ENCODE measurements at places on chromosomes 11 and 22.

GRCh38 chr11:26557666-26558065, 14.4 kb downstream of the MUC15 start:
- DNase-seq: no peak

DNA sequence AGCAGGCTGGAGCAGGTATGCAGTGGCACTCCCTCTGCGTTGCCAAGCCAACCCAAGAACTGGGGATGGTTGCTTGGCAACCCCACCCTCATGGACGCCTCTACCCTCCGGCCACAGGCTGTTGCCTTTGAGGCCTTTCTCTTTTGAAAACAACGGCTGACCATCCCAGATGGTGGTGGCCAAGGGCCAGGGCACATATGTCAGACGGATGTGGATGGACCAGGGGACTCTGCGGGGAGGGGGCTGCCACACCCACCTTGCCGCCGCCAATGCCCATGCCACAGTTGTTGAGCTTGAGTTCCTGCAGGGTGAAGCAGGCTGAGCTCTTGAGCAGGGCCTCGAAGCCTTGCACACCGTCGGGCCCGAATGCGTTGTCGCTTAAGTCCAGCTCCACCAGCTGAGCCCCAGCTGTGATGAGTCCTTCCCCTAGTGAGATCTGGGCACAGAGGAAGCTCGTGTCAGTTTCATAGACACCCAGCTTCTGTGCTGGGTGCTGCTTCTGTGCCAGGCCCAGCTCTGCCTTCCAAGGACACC, 21.5 kb downstream of the RANGAP1 start:
- DNase-seq: peak; percentile 96

DNA sequence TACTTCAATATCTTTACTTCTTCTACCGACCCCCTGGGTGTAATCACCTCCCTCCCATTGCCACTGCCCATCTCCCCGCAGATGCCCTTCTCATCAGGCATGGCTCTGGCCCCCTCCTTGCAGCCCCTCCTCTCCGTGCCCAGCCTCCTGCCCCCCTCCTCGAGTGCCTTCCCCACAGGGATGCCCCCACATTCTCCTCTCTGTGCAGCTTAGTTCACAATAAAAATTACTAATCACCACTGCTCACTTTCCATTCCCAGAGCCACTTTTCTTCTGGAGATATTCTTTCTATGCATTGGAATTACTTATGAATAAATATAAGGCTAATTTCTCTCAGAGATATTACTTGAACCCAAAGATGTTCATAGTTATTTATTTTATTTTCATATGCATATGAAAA, 22.1 kb downstream of the IFITM10 start:
- DNase-seq: no peak

DNA sequence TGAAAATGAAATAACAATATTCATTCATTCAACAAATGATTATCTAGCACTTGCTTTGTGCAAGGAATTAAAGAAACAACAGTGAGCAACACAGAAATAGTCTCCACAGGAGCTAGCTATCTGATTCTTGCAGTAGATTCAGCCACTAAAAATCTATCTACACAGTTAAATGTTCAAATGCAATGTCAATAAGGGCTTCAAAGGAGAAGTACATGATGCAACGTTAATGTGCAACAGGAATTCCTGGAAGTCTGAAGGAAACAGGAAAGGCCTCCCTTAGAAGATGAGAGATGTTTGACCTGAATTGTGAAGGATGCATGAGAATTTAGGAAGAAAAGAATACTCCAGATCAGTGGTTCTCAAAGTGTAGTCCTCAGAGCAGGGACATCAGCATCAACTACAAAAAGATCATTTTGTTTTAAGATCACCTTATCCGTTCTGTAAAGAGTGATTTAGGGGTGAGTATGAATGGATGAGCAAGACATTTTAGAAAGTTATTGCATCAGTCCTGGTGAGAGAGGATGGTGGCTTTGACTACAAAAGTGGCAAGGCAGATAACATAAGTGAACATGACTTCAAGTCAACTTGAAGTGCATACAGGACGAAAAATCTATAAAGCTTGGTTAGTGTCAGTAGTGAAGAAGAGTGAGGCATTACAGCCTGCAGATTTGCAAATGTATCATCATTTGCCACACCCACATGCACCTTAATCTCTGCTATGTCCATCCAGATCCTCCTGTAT, 96.0 kb downstream of the ETS1 start:
- DNase-seq: no peak

GRCh38 chr11:35141571-35141971, 2.6 kb downstream of the CD44 start:
- peak; percentile 42 for DNase-seq

DNA sequence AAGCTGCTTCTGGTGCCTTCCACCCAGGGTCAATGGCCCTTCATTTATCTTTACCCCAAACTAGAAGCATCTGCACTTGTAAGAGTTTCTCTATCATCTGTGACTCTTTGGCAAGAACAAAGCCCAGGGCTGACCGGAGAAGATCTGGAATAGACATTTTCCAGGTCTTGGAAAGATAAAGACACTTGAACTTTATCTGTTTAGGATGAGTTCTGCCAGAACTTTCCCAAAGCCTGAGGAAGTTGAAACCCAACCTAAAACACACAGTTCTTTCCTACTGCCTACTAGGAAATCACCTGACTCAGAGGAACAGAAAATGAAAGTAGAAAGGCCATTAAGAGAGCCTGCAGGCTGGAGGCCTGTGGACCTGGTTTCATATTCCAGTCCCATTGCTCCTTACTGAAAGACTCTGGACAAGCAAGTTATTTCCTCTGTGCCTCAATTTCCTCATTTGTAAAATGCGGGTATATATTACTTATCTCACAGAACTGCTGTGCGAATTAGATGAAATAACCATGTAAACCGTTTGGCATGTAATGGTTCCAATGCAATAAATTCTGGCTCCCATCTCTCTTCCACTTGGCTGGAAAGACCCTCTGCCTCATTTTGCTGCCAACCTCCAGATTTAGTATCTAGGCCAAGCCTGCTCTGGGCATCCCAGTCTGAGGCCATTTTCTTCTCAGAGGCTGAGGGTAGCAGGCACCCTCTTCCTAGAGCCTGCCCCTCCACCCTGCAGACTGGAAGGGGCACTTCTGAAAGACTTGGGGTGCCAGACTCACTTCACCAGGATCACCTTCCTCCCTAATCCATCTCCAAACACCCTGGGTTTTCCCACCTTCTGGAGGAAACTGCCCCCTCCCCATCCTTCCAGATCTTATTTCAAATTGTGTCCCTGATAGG, 1.2 kb downstream of the UBE2L6 start:
- DNase-seq: peak; percentile 66

DNA sequence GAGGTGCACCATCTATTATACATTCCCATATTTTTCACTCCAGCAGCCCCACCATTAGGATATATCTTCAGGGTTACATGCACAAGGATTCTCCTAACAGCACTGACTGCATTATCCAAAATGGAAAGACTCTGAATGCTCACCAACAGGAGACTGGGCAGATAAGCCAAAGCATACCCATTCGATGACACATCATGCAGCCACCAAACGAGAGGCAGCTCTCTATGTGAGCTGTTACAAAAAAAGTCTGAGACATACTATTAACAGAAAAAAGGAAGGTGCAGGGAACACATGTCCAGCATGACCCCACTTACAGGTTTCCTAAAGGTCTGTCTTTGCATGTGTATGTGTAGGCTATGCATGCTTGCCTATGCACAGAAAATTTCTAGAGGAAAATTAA, 12.4 kb upstream of the SERPIND1 start:
- no peak for DNase-seq

DNA sequence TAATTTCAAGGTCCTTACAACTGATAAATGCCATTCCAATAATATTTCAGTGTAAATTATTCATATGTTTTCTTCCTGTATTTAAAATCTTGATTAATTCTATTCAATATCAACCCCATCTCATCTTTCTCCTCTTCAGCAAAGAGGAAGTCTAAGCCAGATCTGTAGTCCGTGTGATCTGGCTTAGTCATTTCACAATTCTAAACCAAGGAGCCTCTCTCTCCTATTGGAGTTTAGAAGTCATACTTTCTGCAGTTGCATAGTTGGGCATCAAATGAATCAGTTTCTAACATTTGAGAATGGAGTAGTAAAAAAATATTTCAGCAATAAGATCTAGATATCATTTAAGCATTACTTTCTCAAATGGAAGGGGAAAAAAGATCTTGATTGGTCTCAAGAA, 354.9 kb downstream of the JRKL start:
- no peak for DNase-seq

- DNase-seq: no peak
These were observed 78.2 kb downstream of the SMCO4 start for GRCh38 chr11:93464927-93465540.

DNA sequence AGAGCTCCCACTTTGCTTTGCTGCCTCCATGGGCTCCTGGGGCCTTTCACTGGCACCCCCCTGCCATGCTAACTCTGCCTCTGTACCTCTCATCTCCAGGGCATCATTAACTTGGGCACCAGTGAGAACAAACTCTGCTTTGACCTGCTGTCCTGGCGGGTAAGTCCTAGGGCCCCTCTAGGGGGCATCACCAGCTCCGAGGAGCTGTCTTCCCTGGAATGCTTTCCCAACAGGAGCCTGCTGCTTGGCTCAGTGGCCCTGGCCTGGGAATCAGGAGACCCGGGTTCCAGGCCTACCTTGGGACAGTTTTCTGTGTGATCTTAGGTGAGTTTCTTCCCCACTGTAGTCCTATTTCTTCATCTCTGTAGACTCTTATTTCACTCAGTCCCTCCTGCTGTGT, 5.1 kb downstream of the ACCS start:
- no peak for DNase-seq

DNA sequence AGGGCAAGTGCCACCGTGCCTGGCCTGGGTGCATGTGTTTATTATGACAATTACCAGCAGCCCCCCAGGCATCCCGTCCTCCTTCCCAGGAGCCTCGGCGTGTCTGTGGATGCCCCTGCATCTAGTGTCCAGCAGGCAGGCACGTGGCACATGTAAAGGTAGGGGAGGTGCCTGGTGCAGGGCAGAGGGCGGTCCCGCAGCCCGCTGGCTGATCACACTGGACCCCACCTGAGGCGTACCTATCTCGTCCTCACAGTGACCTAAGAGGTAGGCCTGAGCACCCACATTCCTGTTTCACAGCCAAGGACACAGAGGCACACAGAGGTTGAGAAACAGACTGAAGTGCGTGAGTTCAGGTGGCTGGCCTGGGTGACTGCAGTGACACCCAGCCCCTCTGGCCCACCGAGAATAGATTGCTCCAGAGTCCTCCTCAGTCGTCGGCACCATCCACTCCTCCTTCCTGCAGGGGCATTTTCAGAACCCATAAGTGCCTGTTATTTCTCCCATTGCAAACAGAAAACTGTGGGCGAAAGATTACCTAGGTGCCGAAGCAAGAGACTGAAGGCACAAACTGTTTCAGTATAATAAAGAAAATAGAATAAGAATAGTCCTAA, 3.0 kb upstream of the PHRF1 start:
- no peak for DNase-seq

DNA sequence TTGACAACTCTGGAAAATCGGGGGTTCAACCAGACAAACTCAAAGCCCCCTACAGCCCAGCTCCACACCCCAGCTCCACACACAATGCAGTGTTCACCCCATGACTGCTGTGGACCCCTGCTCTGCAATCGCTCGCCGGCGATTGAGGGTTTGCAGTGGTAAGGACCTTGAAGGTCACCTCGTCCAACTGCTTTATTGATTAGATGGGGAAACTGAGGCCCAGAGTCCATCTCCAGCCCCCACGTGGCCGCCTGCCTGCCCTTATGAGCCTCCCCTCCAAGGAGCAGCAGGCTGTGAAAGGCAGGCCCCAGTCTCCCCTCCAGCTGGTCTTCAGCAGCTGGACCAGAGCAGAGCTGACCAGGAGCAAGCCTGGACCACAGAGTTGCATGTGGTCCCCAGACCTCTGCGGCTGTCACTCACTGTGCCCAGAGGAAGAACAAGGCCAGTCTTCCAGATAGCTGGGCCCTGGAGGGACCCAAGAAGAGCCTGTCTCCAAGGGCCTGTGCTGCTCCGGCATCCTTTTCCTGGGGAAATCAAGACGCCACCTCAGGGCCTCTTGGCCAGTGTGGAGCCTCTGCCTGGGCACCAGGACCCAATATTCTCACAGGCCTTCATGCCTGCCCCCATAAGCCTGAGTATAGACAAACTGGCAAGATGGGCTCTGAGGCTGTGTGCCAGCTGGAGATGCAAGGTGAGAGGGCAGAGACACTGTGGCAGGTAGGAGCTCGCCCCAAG, 8.8 kb upstream of the LINC01488 start:
- DNase-seq: no peak

GRCh38 chr11:28026634-28027290, 81.2 kb downstream of the KIF18A start:
- no peak for DNase-seq

DNA sequence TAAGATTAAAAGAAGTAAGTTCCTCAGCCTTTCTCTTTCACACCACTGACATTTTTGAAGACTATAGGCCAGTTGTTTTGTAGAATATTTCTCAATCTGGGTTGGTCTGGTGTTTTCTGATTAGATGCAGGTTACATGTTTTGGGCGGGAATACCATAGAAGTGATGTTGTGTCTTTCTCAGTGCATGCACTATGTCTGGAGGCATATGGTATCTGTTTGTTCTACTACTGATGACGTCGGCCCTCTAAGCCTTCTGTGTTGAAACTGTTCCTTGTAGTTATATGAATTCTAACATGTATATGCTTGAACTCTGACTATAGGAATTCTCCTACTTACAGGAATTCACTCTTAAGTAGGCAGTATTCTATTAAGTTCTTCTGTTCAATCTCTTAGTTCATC, 21.6 kb downstream of the ZFTA start:
- DNase-seq: no peak

GRCh38 chr11:61766353-61766841, 14.0 kb downstream of the MYRF start:
- no peak for DNase-seq

DNA sequence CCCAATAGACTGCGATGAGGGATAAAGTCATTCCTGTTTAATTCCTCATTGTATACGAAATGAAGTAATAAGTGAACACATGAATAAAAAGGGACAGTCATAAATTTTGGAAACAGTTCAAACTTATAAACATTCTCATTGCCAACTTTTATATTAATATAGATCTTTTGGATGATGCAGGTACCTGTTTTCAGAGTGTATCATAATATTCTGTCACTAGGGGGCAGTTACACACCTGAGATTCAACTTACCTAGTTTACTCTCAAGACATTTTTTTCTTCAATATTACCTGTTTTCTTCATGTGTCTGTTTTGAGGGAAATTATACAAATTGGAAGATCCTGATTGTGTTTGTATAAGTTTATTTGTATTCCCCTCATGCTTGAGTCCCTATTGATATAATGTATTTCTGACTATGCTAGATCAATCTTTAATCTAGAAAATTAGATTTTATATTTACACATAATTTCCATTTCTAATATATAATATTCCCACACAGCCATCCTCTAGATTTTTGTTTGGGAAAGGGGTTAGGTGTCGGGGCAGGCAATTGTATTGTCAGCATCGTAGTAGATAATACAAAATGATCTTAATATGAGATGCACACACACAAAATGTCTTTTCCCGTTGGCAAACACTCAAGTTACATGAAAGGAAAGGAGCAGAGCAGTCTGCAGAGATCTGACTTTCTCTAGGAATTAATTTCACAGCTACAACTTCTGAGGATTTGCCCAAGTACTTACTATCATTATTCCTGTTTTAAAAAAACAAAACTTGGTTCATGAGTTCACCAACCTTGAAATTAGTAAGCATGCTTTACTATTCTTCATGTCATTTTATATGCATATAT, 18.4 kb downstream of the FDX1 start:
- no peak for DNase-seq

Measured in globus pallidus (tissue), 1 donor.